ENCODE measurements at places on chromosomes 4 and X. TPM values are rescaled to one million over a fixed set of nuclear protein-coding genes. Genes with fewer than 3 reads are reported as not detected.

Gene PCDH10
- not detected for total RNA-seq

Gene SSX2
- total RNA-seq: not detected

Gene SLC25A4
- total RNA-seq: 18.8 TPM

DNA sequence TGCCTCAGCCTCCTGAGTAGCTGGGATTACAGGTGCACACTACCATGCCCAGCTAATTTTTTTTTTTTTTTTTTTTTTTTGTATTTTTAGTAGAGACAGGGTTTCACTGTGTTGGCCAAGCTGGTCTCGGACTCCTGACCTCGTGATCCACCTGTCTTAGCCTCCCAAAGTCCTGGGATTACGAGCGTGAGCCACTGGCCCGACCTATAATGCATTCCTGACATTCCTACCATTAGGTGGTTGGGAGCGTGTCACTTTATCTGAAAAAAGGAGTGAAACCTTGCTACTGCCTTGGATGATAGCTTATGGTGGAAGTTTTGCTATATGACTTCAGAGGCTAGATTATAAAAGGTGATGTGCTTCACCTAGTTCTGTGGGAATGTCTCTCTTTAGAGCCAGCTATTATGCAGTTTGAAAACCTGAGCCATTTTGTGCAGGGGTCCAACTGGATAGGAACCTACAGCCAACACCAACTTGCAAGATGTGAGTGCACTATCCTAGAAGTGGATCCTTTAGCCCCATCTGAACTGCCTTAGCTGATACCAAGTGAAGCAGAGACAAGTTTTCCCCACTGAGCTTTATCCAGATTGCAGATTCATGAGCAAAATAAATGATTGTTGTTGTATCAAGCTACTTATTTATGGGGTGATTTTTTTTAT, 29.8 kb upstream of the EMCN start:
- no peak for DNase-seq

- DNase-seq: peak; percentile 58
These were observed 48.2 kb upstream of the SLIT2 start for GRCh38 chr4:20203508-20203907.

DNA sequence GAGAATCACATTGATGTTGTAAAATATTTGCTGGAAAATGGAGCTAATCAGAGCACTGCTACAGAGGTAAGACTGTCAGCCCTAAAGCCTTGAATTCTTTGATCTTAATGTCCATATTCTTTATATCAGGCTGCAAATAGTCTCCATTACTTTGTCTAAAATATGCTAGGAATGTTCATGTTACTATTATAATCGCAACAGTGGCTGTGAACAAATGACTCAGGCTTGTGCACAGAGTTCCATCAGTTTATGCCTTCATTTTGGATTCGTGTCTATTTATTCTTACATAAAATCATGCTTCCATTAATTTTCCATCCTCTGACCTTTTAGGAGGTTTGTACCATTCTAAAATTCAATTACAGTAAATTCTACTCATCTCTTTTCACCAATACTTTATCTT, 182.7 kb downstream of the ANK2 start:
- DNase-seq: no peak

- no peak for DNase-seq
These were observed 93.8 kb upstream of the CLCN4 start for GRCh38 chrX:10062980-10063379.

- DNase-seq: no peak
These were observed 29.2 kb upstream of the MXD4 start for GRCh38 chr4:2290974-2291704.

GRCh38 chr4:161655148-161655547, 508.7 kb downstream of the FSTL5 start:
- no peak for DNase-seq

GRCh38 chrX:13821738-13822137, 4.8 kb upstream of the GPM6B start:
- DNase-seq: peak; percentile 65

- DNase-seq: no peak
These were observed 615.1 kb downstream of the CENPC start for GRCh38 chr4:66930206-66930605.
